Spinal cord (tissue), 10 donors: ENCODE measurements at places on chromosomes 2 and 18. TPM values are rescaled to one million over a fixed set of nuclear protein-coding genes. Genes with fewer than 3 reads are reported as not detected.

DNA sequence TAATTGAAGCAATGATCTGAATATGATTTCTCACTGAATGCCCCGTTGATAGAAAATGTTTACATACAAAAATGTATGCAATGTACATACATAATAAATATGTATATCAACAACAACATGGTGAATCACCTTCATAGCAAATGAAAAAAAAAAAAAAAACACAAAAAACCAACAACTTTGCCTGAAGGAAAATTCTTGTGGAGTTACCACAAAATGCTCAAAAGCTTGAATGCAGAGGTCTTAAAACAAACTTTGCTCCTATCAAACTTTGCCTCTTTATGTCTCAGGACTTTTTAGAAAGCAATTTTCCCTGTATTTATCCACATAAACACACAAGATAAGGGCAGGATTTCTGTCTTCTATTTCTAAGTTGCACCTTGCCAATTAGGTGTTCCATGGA, 92.9 kb upstream of the SIX2 start:
- no peaks in the 10 kb centered on the region for H3K27me3 ChIP-seq
- H3K27ac ChIP-seq: no peak overlapping the region
- H3K4me1 ChIP-seq: no peaks in the 10 kb centered on the region

CPLX4 gene
- 0.27 TPM for polyA plus RNA-seq

DNA sequence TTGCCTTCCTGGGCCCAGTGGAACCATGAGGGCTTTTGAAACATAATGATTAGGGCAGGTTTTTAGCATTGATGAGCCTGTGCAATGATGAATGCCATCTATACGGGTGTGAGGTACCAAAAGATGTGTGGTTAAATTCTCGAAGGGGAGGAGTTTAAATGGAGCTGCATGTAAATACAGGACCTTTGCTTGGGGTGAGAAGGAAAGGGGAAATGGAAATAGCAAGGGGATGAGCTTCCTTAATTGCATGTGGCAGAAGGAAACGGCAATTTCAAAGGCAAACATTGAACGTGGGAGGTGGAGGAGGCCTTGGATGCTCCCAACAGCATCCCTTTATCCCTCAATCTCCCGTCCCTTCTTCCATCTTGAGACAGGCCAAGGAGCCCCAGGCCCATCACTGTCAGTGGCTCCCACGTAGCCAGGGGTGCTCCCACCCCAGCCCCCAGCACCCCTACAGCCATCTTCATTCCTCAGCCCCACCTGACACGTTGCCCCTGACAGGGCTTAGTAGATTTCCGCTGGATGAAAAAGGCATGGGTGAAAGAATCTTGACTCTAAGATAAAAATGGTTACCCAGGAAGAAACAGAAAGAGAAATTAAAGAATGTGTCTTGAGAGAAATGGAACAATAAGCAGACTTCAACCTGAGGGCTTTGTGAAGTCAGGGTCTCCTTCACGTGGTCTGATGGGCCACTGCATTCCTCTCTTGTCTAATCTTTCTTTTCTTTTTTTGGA, 32.5 kb downstream of the INPP5D start:
- H3K4me3 ChIP-seq: no peak overlapping the region
- no peak for DNase-seq
- H3K27me3 ChIP-seq: no peaks in the 10 kb centered on the region

CROCC2 gene
- polyA plus RNA-seq: 3.1 TPM

PELI1 gene
- polyA plus RNA-seq: 42.7 TPM

GRCh38 chr2:23367760-23368159, 17.2 kb upstream of the KLHL29 start:
- H3K4me1 ChIP-seq: no peaks in the 10 kb centered on the region
- H3K27me3 ChIP-seq: no peaks in the 10 kb centered on the region
- no peak overlapping the region for H3K27ac ChIP-seq
- no peak for DNase-seq
